ENCODE measurements at places on chromosomes 5 and 9.

GRCh38 chr9:107750741-107751566 lies 261.4 kb upstream of the KLF4 start:
- no peak for DNase-seq

- no peak for DNase-seq
These were observed 26.8 kb downstream of the PIP5K1B start for GRCh38 chr9:68731857-68732256.

DNA sequence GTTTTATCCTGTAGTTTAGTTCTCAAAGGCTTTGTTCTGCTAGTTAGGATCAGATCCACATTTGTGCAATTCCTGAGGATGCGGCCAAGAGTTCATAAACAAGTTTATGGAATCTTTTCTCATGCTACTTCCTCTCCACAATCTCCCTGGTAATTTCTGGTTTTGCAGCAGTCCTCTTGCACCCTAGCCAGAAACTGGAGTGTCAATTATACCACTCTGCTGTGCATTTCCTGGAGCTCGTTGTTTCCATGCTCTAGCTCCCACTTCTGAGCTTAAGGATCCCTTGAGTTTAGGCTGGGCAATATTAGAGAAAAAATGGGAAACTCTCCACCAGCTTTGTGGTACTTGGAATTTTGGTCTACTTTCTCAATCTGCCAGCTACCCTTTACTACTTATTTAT lies 474.7 kb downstream of the DIRAS2 start:
- no peak for DNase-seq

GRCh38 chr5:119420169-119420568 lies 32.1 kb upstream of the HSD17B4 start:
- no peak for DNase-seq

DNA sequence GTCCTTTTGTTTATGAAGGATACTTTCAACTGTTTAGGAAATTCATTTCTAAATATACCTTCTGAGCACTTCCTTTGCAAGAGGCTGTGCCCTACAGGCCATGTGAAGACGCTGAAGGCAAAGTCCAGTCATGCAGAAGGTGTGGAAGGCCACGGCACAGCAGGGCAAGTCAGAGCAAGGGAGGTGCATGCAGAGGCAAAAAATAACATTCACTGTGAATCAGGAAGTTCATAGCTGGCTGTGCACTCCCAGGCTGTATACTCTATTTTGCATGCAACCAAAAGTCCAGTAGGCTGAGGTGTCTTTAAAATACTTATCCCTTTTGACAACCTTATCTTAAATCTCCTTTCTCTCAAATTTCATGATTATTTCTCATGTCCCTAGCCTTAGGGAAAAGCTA lies 50.3 kb downstream of the GNAQ start:
- no peak for DNase-seq

DNA sequence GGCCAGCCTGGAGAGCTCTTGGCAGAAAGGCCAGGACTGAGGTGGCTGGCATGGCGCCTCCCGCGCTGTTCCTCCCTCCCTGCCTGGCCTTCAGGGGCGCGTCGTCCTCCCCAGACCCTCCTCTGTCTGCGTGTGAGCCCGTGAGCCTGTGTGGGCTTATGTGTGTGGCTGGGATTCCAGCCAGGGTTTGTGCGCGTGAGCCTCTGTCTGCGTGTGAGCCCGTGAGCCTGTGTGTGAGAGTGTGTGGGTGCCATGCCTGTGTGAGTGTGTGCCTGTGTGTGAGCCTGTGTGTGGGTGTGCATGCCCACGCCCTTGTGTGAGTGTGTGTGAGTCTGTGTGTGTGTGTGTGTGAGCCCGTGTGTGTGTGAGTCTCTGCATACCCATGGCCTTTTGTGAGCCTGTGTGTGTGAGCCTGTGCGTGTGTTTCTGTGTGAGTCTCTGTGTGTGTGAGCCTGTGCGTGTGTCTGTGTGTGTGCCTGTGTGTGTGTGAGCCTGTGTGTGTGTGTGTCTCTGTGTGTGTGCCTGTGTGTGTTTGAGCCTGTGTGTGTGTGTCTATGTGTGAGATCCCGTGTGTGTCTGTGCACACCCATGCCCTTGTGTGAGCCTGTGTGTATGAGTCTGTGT lies 13.0 kb downstream of the RXRA start:
- DNase-seq, result no peak

GRCh38 chr9:123457583-123457982 lies 101.6 kb downstream of the CRB2 start:
- no peak for DNase-seq

GRCh38 chr5:94618029-94618492 lies 343 bp downstream of the KIAA0825 start:
- DNase-seq, result no peak

- DNase-seq, result no peak
These were observed 72.6 kb downstream of the ENTREP1 start for GRCh38 chr9:69397384-69398214.

- no peak for DNase-seq
These were observed 399.8 kb upstream of the MEF2C start for GRCh38 chr5:89282554-89283510.

DNA sequence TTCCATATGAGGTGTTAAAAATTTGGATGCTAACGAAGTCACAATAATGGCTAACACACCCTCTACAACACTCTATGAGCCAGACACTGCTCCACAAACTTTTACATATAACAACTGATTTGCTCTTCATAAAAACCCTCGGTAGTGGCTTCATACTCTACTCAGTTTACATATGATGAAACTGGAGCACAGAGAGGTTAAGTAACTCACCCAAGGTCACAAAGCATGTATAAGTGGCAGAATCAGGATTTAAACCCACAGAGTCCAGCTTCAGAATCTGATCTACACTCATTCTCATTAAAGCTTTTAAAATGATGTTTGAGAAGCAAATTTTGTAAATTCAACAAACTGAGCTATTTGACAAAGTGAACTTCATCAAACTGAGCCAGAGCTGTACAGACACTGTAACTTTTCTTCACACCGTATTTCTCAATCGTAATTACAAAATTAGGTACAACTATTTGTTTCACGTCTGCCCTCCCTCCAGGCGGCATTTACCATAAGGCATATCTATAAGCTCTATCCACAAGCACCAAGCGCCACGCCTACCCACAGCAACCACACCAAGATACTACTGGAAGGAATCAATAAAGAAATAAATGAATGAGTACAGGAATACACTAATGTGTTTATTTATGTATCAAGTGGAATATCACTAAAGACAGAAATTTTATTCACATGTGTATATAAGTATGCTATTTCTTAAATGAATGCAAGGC lies 24.3 kb downstream of the TTC39B start:
- no peak for DNase-seq

DNA sequence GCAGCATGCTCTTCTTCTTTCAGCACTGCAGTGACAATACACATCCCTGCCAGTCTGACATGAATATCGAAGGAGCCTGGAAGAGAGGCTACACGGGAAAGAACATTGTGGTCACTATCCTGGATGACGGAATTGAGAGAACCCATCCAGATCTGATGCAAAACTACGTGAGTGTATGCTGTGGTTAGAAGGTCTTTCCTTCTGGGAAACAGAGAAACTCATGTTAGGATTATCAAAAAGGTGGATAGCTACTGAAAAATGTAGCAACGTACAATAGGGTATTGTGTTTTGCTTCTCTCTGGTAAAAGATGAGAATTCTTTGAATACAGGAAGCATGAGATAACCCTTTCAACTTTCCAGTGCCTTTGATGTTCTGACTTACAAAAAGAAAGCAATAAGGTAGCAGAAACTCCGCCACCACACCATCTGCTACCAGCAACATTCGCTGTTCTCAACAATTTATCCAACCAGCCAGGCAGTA lies 133.3 kb downstream of the PCSK5 start:
- DNase-seq, result peak; percentile 14

DNA sequence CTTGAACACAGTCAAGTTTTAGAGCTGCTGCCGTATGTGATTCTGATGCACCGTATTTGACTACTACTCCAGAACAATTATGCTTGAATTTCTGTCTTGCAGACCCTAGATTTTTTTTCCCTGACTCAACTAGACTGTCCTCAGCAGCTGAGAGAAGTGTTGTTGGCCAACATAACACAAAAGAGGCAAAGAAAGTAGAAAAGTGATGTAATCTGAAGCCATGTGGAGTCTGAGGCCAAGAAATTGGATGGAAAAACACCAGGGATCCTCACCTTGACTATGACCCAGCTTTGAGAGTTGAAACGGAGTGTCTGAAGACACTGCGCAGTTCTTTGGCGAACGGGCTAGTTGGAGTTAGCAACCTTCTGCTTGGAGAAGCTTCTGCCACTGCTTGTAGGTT lies 36.3 kb upstream of the FGF1 start:
- no peak for DNase-seq

- no peak for DNase-seq
These were observed 47.1 kb upstream of the CTSL start for GRCh38 chr9:87678650-87679355.

- no peak for DNase-seq
These were observed 91.3 kb upstream of the SLC25A48 start for GRCh38 chr5:135743181-135743580.

- DNase-seq, result no peak
These were observed 56.1 kb downstream of the MTREX start for GRCh38 chr5:55363856-55364255.

DNA sequence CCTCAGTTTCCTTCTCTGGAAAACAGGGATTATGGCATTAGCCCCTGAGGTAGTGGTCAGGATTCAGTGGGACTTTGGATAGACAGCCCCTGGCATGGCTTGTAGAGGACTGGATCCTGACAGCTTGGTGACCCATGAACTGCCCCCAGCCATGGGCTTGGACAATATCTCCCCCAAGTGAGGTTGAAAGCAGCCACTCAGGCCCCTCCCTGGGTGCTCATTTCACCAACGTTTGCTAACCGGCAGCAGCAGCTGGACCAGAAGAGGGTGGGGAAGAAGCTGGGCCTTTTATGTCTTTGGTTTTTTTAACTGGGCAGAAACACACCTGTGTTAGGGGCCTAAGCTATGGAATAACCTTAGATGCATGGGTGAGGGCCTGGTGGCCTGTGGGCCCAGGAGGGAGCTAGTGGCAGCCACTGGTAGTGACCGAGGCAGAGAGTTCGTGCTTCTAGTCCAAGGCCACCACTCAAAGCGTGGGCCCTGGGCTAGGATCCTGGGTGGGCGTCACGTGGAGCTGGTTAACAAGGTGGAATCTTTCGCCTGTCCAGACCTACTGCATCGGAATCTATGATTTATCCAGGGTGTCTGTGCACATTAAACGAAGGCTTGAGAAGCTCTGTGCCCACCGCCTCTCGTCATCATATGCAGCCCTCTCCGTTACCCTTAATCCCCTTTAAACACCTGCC lies 1.9 kb downstream of the SLC2A8 start:
- no peak for DNase-seq

- no peak for DNase-seq
These were observed 14.3 kb upstream of the SNCAIP start for GRCh38 chr5:122297587-122298298.

DNA sequence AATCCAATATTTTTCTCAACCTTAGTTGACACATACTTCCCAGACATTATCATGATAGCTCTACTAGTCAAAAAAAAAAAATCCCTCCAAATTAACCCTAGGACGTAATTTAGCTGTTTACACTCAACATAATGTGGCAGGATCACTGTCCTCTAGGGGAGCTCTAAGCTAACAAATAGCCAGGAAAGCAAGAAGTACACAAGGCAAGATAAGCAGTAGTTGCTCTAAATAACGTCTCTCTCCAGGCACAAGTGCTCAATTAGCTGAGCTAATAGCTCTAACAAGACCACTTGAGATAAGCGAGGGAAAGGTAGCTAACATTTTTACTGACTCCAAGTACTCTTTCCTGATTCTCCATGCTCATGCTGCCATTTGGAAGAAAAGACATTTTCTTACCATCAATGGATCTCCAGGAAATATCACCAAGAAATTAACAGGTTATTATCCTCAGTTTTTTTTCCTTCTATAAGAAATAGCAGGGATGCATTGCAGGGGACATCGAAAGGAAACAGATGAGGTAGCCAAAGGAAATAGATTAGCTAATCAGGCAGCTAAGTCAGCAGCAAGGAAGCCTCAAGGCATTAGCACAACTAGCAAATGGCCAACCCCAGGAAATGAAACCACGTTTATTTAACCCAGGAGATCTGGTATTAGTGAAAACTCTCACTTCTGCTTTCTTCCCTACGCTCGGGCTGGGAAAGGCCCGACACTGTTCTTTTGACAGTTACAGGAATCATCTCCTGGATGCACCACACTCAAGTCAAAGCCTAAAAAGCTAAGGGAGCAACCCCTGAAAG lies 614.1 kb downstream of the PTPRD start:
- no peak for DNase-seq

GRCh38 chr5:149018909-149019443 lies 43.9 kb downstream of the SH3TC2 start:
- no peak for DNase-seq

GRCh38 chr9:93436655-93437407 lies 14.7 kb upstream of the FAM120A start:
- DNase-seq, result no peak

DNA sequence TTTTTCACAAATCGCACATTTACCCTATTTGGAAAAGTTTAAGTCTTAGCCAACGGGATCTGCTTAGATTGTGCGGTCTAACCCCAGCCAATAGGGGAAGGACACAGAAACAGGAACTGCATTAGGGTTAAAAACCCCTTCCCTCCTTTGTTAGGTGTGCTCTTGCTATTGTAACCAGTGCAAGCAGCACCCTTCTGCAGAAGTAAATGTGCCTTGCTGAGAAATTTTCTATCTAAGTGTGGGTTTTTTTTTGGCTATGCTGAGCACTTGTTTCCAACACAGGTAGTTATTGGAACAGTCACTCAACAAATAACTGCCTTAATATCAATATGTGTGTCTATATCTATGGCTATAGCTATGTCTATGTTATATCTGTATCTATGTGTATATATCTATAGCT lies 190.0 kb downstream of the TRIM32 start:
- no peak for DNase-seq

- no peak for DNase-seq
These were observed 174.9 kb downstream of the RAPGEF6 start for GRCh38 chr5:131460133-131460532.

DNA sequence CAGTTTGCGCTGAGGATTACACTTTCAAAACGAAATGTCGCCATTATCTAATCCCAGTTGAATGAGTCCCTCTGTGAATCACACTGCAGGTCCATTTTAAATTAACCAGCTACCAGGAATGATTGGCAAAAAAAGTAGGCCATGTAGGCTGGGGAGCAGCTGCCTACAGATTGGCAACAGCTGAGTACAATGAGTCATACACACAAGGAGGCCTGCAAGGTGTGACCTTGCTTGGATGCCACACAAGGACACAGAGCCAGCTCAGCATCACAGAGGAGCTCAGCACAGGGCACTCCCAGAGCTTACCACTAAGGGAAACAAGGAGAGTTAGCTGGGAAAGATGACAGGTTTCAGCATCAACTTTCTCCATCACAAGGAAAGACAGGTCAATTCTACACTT lies 12.9 kb downstream of the HAVCR1 start:
- DNase-seq, result no peak

GRCh38 chr9:134468358-134468757 lies 142.1 kb downstream of the RXRA start:
- no peak for DNase-seq
